ENCODE measurements at places on chromosomes 7 and 10.

GRCh38 chr10:117778241-117778640 lies 235.7 kb downstream of the EMX2 start:
- DNase-seq, result no peak

DNA sequence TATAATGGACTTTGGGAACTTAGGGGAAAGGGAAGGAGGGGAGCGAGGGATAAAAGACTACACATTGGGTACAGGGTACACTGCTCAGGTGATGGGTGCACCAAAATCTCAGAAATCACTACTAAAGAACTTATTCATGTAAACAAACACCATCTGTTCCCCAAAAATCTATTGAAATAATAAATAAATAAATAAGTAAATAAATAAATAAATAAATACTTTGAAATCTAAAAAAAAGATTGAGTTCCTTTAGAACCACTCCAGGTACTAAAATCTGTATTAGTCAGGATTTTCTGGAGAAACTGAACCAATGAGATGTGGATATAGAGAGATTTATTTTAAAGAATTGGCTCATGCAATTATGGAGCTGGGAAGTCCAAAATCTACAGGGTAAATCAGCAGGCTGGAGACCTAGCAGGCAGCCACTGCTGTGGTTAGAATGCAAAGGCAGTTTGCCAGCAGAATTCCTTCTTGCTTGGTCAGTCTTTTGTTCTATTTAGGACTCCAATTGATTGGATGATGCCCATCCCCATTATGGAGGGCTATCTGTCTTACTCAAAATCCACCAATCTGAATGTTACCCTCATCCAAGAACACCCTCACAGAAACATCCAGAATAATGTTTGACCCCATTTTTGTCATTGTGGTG lies 8.9 kb downstream of the IGFBP1 start:
- no peak for DNase-seq

- no peak for DNase-seq
Measured at GRCh38 chr7:71238581-71239295, 106.8 kb downstream of the GALNT17 start.

- no peak for DNase-seq
Measured at GRCh38 chr7:71016401-71016800, 115.5 kb upstream of the GALNT17 start.

GRCh38 chr10:132001238-132001972 lies 19.7 kb upstream of the BNIP3 start:
- no peak for DNase-seq

GRCh38 chr7:92914645-92915044 lies 78.3 kb upstream of the CDK6 start:
- DNase-seq, result no peak

- no peak for DNase-seq
Measured at GRCh38 chr10:43424416-43424815, 12.5 kb upstream of the ZNF487 start.

DNA sequence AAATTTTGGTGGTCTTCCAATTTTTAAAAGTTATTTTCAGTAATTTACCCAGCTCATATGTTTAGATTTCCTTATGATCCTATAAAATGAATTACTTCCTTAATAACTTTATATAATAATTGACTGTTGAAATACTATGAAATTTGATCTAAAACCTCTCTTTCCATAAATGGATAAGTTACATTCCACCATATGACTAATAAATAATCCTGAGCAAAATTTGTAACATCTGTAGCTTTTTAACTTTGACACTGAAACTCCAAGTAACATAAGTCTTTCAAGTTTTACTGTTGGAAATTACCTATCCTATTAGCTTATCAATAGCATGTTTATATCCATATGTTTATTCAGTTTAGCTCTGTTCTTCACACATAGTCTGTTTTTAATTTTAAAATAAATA lies 85.3 kb downstream of the HECTD2 start:
- no peak for DNase-seq

- DNase-seq, result no peak
Measured at GRCh38 chr10:50426485-50426884, 175.2 kb upstream of the ASAH2 start.

All from stimulated activated CD8-positive, alpha-beta memory T cell treated with anti-CD3 and anti-CD28 coated beads, Interleukin-4, amount 100 ng/mL, for 4 hours (primary cell).